ENCODE measurements at places on chromosomes 1 and 21.

GRCh38 chr1:113396585-113396984, 6.3 kb downstream of the MAGI3 start:
- no peak for DNase-seq

GRCh38 chr1:53913352-53914033, 19.5 kb downstream of the DIO1 start:
- no peak for DNase-seq

- DNase-seq: peak; percentile 87
These were observed 814 bp upstream of the DYRK3 start for GRCh38 chr1:206634365-206635079.

DNA sequence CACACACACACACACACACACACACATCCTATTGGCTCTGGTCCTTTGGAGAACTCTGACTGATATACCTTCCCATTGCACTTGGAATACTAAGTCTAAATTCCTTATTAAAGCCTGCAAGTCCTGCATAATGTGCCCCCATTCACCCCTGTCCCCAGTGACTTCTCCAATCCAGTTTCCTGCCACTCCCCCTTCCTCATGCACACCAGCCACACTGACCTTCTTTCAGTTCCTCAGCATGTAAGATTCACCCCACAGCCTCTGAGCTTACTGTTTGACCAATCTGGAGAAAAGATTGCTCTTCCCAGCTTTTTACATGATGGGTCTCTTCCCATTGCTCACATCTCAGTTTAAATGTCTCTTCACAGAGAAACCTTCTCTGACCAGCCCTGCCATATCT, 146.6 kb downstream of the TBX15 start:
- DNase-seq: no peak

DNA sequence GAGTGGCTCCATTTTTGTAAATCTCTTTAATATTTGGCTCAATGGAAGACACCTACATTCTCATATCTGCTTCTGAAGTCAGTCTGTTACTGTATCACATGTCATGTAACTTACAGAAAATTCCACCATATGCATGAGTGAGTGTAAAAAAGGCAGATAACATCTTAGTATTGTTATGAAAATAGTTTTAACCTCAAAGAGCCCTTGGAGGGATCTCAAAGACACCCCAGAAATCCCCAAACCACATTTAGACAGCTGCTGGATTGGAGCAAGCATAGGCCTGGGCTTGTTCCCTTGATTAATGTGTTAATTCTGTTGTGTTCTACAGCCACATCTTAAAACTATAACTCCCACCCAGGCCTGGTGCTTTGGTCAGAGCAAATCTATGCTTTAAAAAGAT, 16.9 kb downstream of the MACO1 start:
- DNase-seq: no peak

Data from left forelimb (tissue), 1 donor.